Right lobe of liver (tissue), 6 donors: ENCODE measurements at places on chromosomes 11 and 22. TPM values are rescaled to one million over a fixed set of nuclear protein-coding genes. Genes with fewer than 3 reads are reported as not detected.
A peak's percentile ranks its signal among the peaks of the same experiment; 100 is the strongest.

CATSPERZ gene
- not detected for total RNA-seq

LRRC74B gene
- total RNA-seq = not detected

NXPE4 gene
- not detected for total RNA-seq

DNA sequence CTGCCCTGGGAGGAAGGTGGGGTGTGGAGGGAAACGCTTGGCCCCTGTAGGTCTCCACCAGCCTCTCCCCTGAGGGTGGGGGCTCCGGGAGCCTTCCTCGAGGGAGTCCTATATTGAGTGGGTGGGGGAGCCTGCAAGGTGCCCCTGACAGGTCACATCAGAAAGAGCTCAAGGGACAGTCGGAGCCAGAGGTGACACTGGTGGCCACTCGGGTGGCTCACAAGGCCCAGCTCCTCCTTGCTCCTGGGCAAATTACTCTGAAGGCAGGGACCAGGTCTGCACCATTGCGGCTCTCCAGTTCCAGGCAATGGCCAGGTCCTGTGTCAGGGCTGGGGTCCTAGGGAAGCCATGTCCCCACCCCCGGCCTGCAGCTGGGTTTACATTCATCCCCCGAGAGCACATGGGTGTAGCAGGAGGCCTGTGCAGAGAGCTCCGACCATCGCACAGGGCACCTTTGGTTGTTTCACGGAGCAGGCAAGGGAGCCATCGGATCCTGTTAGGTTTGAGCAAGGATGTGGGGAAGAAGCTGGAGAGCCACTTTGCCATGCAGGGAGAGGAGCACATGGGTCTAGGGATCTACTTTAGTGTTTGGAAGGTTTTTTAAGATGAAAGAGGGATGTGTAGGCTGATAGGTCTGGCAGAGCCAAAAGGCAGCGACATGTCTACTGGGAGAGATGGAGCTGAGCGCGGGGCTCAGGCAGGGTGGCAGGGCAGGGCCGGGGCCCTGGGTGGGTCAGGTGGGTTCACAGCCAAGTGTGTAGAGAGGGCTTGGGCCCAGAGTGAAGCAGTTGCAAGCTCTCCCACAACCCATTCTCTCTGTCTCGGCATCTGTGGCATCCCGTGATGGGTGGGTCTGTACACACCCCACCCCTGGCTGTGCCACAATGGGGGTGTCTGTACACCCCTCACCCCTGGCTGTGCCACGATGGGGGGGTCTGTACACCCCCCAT, 14.8 kb downstream of the CCND1 start:
- no peak overlapping the region for H3K27ac ChIP-seq
- H3K4me3 ChIP-seq = no peak overlapping the region
- peaks cover 29% of the 10 kb centered on the region for H3K36me3 ChIP-seq
- no peaks in the 10 kb centered on the region for H3K27me3 ChIP-seq
- peak; percentile 19 for DNase-seq
- H3K4me1 ChIP-seq = peaks cover 13% of the 10 kb centered on the region

DNA sequence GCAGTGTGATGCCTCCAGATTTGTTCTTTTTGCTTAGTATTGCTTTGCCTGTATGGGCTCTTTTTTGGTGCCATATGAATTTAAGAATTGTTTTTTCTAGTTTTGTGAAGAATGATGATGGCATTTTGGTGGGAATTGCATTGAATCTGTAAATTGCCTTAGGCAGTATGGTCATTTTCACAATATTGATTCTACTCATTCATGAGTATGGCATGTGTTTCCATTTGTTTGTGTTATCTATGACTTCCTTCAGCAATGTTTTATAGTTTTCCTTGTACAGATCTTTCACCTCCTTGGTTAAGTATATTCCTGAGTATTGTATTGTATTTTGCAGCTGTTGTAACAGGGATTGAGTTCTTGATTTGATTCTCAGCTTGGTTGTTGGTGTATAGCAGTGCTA, 18.3 kb upstream of the ZBED5 start:
- no peaks in the 10 kb centered on the region for H3K36me3 ChIP-seq
- DNase-seq = no peak
- no peaks in the 10 kb centered on the region for H3K4me1 ChIP-seq
- no peaks in the 10 kb centered on the region for H3K27me3 ChIP-seq

DNA sequence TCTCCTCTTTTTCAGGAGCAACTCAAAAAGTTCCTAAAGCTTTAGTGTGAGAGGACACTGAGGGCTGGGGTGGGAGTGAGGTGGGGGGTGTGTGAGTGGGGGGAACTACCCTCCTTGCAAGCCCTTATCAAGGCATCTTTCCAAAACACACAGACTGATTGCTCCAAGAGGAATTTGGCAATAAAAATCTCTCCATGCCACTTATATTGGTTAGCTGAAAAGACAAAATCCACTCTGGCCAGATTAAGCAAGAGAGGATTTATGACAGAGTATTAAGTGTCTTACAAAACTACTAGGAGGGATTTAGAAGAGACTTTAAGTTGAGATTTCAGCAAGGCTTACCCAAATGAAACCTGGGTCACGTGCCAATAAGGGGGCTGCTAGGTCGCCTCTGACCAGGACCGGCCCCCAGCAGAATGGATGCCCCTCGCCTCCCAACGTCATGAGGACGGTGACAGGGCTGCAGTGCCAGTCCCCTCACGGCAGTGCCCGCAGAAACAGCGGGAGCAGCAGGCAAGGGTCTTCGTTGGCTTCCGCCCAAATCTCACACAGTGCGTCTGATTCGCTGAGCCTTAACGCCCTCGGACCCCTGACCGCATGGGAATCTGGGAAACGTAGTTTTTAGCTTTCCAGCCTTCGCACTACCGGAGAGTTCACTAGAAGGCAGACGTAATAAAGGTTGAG, 22.1 kb upstream of the CTR9 start:
- no peaks in the 10 kb centered on the region for H3K27me3 ChIP-seq
- no peak for DNase-seq
- H3K4me3 ChIP-seq = no peak overlapping the region
- H3K4me1 ChIP-seq = no peaks in the 10 kb centered on the region
